Activated CD8-positive, alpha-beta memory T cell treated with anti-CD3 and anti-CD28 coated beads for 1 hour (primary cell): ENCODE measurements at places on chromosomes 3 and 15.

DNA sequence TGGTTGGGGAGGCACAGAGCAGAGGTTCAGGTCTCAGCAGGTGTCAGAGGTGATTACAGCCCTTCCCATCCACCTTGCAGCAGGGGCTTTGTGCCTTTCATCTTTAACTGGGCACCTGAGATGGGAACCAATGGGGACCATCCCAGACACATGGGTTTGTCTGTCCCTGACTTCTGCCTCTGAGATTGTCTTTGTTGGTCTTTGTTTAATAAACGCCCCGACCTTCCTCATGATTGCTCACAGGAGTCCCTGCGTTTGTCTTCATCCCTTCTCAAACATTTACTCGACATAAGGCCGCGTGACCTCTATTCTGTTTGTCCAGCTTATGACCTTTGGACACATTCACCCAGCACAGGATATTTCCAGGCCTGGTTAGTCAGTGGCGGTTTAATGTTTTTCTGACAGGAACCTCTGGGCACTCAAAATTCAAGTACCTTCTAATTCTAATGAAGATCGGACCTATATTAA, 5.9 kb downstream of the ZSCAN2 start:
- DNase-seq, result no peak

DNA sequence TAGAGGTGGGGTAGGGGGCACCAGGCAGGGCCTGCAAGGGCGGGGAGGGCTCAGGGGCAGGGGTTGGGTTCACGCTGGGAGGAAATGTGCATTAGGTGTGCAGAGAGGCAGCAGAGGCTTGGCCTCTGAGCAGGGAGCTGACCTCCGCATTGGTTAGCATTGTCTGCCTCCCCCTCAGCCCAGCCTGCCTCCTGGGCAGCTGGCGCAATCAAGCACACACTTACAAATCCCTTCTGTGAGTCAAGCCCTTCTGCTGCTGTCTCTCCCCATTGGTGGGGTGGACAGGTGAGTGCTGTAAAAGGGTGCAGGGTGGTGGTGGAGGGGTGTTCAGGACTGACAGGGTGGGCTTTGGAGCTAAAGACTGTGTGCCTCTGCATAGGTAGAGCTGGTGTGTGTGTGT, 9.3 kb downstream of the LOXL1 start:
- DNase-seq, result no peak

DNA sequence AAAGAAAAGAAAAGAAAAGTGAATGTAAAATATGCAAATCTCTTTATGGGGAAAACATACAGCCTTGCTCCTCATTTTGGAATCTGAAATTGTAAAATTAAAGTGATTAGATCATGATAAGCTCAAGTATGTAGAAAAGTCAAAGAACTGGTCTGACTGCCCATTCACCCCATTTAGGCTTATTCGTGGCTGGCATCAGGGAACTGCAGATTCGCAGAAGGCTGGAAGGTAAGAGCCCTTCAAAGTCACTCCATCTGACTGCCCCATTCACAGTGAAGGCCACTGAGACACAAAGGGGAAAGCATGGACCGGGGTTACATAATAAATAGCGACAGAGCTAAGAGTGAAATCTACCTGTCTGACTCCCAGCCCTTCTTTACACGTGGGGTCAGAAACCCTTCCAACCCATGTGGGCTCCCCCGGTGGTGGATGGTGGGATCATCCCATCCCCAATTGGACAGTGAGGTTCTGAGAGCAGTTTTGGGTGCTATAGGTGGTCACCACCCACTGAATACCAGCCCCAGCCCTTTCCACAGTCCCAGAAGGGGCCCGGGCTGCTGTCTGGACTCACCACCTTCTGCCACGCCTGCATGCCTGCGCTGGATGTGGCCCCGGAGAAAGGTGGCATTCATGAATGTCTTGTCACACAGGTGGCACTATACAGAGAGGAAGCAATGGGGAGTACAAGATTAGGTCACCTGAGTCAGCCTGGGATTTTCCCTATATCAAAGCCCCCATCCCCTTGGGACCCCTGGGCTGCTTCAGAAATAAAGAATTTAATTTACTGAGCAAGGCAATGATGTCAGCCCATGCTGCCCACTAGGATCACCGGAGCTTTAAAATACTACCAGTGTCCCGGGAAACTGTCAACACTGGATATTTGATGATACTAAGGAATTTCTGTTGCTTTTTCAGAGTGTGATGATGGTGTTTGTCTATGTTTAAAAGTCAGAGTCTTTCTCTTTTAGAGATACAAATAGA, 17.9 kb downstream of the DZIP1L start:
- no peak for DNase-seq

GRCh38 chr15:78061963-78062427, 15.5 kb downstream of the TBC1D2B start:
- DNase-seq, result no peak

GRCh38 chr15:59317211-59317610, 55.5 kb downstream of the MYO1E start:
- DNase-seq, result no peak

DNA sequence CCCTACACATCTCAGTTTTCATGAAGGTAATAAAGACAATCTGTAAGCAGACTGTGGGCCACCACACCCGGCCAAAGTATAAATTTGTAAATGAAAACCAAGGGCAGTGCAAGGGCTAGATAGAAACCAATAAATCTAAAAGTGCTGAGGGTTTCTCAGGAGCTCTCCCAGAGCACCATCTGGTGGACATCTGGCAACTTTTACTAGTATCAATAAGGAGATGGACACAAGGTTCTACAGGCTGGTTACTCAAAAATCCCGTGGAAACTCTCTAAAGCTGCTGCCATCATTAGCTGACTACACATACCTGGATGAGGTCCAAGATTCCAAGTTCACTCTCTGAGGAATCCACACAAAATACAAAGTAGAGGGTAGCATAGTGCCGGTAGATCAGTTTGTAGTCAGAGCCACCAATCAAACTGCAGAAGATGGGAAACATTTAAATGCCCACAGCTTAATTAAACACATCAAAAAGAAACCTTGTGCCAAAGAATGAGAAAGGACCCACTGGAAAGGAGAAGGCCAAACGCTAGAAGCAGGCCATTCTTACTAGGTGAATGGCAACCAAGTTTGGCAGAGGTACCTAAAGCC, 5.5 kb downstream of the AP3S2 start:
- no peak for DNase-seq

- no peak for DNase-seq
These were observed 70.2 kb upstream of the ARRDC4 start for GRCh38 chr15:97890307-97890706.

DNA sequence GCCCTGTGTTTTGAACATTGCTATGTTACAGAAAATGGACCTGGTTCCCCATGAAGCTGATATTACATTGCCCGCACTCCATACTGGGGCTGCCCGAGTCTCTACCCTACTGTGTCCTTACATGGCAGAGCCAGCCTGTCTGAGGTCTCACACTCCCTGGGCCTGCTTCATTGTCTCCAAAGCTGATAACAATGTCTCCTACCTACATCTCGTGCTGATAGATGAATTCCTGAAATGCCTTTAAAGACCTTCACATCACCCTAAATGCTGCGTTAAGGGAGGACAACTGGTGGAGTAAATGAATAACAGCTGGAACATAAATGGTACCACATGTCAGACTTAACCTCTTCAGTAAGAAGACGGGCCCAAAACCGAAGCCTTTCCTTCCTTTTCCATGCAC, 62.9 kb upstream of the PTX3 start:
- DNase-seq, result no peak

- no peak for DNase-seq
These were observed 23.1 kb upstream of the SKOR1 start for GRCh38 chr15:67801926-67802914.
